ENCODE measurements at places on chromosomes 6 and 20. TPM values are rescaled to one million over a fixed set of nuclear protein-coding genes. Genes with fewer than 3 reads are reported as not detected.

VSTM2L gene
- total RNA-seq = not detected

PPP1R11 gene
- 52.8 TPM for total RNA-seq

GRM1 gene
- total RNA-seq = not detected

ABHD16B gene
- 0.13 TPM for total RNA-seq

LTB gene
- total RNA-seq = 1,438 TPM

OR12D3 gene
- not detected for total RNA-seq

PSORS1C2 gene
- not detected for total RNA-seq

SLA2 gene
- 65.9 TPM for total RNA-seq

FAXC gene
- total RNA-seq = not detected

PGM3 gene
- 17.3 TPM for total RNA-seq

AARS2 gene
- total RNA-seq = 15.8 TPM

RNF144B gene
- total RNA-seq = 2.2 TPM

MMUT gene
- total RNA-seq = 17.0 TPM

MCHR2 gene
- total RNA-seq = not detected

OPRM1 gene
- total RNA-seq = not detected

PI3 gene
- total RNA-seq = not detected

TSHZ2 gene
- total RNA-seq = 12.2 TPM

FERMT1 gene
- not detected for total RNA-seq

Data from activated naive CD4-positive, alpha-beta T cell treated with anti-CD3 and anti-CD28 coated beads, Interleukin-2, amount 10 ng/mL, durations not matched to agents 5 hours and 36 hours (primary cell).